ENCODE measurements at places on chromosomes 3 and 15. TPM values are rescaled to one million over a fixed set of nuclear protein-coding genes. Genes with fewer than 3 reads are reported as not detected.

ALG1L2 gene
- not detected for total RNA-seq

IL5RA gene
- total RNA-seq, result not detected

GOLGA6L7 gene
- not detected for total RNA-seq

TMEM108 gene
- total RNA-seq, result not detected

C3orf80 gene
- 8.0 TPM for total RNA-seq

DNAJC19 gene
- total RNA-seq, result 27.8 TPM

SCG5 gene
- total RNA-seq, result 13.7 TPM

GOLGA6L4 gene
- total RNA-seq, result 0.37 TPM

ACTC1 gene
- total RNA-seq, result not detected

AADACL2 gene
- not detected for total RNA-seq

TMEM212 gene
- total RNA-seq, result not detected

BCL6 gene
- total RNA-seq, result 30.1 TPM

TEX55 gene
- not detected for total RNA-seq

ANKRD34C gene
- not detected for total RNA-seq

TEX9 gene
- 3.1 TPM for total RNA-seq

CD80 gene
- not detected for total RNA-seq

CPN2 gene
- not detected for total RNA-seq

SCAPER gene
- total RNA-seq, result 6.1 TPM

PAQR5 gene
- 9.6 TPM for total RNA-seq

IMPG2 gene
- total RNA-seq, result 0.14 TPM

KNG1 gene
- not detected for total RNA-seq

GRM2 gene
- total RNA-seq, result not detected

CHRD gene
- total RNA-seq, result 1.4 TPM

LRTM1 gene
- total RNA-seq, result not detected

GP9 gene
- total RNA-seq, result not detected

GOLGA8G gene
- total RNA-seq, result under 0.01 TPM

C3orf22 gene
- total RNA-seq, result not detected

RBPMS2 gene
- total RNA-seq, result not detected

TGM5 gene
- total RNA-seq, result not detected

NME9 gene
- 0.09 TPM for total RNA-seq

TMEM207 gene
- not detected for total RNA-seq

GTPBP8 gene
- total RNA-seq, result 41.1 TPM

TAMM41 gene
- 5.0 TPM for total RNA-seq

ITGA11 gene
- 55.0 TPM for total RNA-seq

LYZL4 gene
- not detected for total RNA-seq

CP gene
- total RNA-seq, result 1.1 TPM

ZPLD1 gene
- total RNA-seq, result 0.28 TPM

RYK gene
- 85.5 TPM for total RNA-seq

SKOR1 gene
- total RNA-seq, result 0.09 TPM

CPLX3 gene
- not detected for total RNA-seq

IL17RC gene
- total RNA-seq, result 24.7 TPM

LEKR1 gene
- 0.43 TPM for total RNA-seq

GPR149 gene
- not detected for total RNA-seq

PLA2G4E gene
- not detected for total RNA-seq

PP2D1 gene
- total RNA-seq, result not detected

DTX3L gene
- 12.1 TPM for total RNA-seq

ADPRH gene
- 1.7 TPM for total RNA-seq

All from smooth muscle cell of bladder (primary cell).